Neural progenitor cell (in vitro differentiated cells): ENCODE measurements at places on chromosomes 3 and 15. TPM values are rescaled to one million over a fixed set of nuclear protein-coding genes. Genes with fewer than 3 reads are reported as not detected.
A peak's percentile ranks its signal among the peaks of the same experiment; 100 is the strongest.

Gene ROBO2
- 12.3 and 15.0 TPM in 2 replicates for total RNA-seq

- no peak for DNase-seq
Measured at GRCh38 chr15:81286621-81287121, 37.3 kb downstream of the STARD5 start.

DNA sequence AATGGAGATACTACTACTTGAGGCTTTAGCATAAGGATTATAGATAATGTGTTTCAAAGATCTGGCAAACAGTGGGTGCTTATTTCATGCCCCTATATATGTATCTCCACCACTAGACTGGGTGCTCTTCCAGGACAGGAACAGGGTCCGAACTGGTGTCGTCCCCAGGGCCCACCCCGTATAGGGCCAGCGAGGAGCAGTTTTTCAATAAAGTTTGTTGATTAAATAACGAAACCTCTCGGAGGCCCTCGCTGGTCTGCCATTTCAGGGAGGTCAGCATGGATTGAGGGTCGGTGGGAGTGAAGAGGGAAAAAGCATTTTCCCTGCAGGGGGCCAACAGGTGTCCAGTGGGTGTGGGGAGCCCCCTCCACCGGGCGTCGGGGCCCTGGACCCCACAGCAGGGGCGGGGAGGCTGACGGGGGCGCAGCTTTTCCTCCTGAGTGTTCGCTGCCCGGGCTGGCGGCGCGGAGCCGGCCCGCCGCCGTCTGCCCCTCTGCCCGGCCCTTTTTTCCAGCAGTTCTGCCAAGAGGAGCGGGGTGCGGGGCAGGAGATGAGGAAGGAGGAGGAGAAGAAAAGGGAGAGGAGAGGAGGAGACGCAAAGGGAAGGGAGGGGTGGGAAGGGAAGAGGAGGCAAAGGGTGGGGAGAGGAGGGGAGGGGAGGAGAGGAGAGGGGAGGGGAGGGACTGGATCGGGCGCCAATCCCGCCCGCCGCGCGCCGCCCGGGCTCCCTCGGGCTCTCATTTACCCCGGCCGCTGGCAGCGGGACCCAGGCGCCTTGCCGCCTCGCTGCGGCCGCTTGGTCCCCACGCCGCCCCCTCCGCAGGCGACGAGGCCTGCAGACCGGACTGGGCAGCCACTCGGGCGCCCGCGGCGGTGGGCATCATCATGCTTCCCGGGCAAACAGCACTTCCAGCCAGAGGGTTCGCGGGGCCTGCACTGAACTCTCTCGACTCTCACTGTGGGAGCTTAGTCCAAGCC lies 66.3 kb downstream of the ISG20 start:
- DNase-seq: peak; percentile 62

- DNase-seq: no peak
Measured at GRCh38 chr15:83504365-83504764, 57.2 kb downstream of the SH3GL3 start.

Gene AADAC
- total RNA-seq: not detected in 2 replicates

Gene EIF2A
- total RNA-seq: 109 and 135 TPM in 2 replicates
